Myometrial cell (primary cell): ENCODE measurements at places on chromosomes 2 and 18. TPM values are rescaled to one million over a fixed set of nuclear protein-coding genes. Genes with fewer than 3 reads are reported as not detected.

The FOXI3 gene
- not detected in 2 replicates for total RNA-seq

The CEP76 gene
- 6.9 and 10.1 TPM in 2 replicates for total RNA-seq

The LDLRAD4 gene
- total RNA-seq = not detected in 2 replicates

The ZAP70 gene
- not detected in 2 replicates for total RNA-seq

The LAMA1 gene
- total RNA-seq = 17.7 and 21.6 TPM in 2 replicates

The RAX gene
- not detected in 2 replicates for total RNA-seq

The NT5DC4 gene
- total RNA-seq = not detected in 2 replicates

The CTIF gene
- total RNA-seq = 17.7 and 20.2 TPM in 2 replicates

The TSGA10 gene
- 0.71 TPM in 1 of 2 replicates, not detected in the other for total RNA-seq

The GPR148 gene
- total RNA-seq = not detected in 2 replicates

The ZC3H6 gene
- 0.86 and 3.5 TPM in 2 replicates for total RNA-seq

The MAP3K19 gene
- not detected in 2 replicates for total RNA-seq

The PTPRM gene
- total RNA-seq = 26.5 and 29.6 TPM in 2 replicates

The KCNF1 gene
- not detected in 2 replicates for total RNA-seq

The POMC gene
- total RNA-seq = 4.1 and 4.3 TPM in 2 replicates

The AQP12A gene
- total RNA-seq = not detected in 2 replicates

The ZNF236 gene
- total RNA-seq = 4.9 and 14.9 TPM in 2 replicates

The UGT1A10 gene
- not detected in 2 replicates for total RNA-seq

The VAMP8 gene
- not detected in 2 replicates for total RNA-seq

The MYCN gene
- total RNA-seq = 1.2 TPM in 1 of 2 replicates, not detected in the other

The MYO7B gene
- under 0.01 TPM in 2 replicates for total RNA-seq

The WDR75 gene
- total RNA-seq = 40.9 and 46.6 TPM in 2 replicates

The SERPINB3 gene
- not detected in 2 replicates for total RNA-seq

The C2orf15 gene
- not detected in 2 replicates for total RNA-seq

The KATNAL2 gene
- 0.86 and 1.4 TPM in 2 replicates for total RNA-seq
